ENCODE measurements at places on chromosomes 2 and 18.
A peak's percentile ranks its signal among the peaks of the same experiment; 100 is the strongest.

DNA sequence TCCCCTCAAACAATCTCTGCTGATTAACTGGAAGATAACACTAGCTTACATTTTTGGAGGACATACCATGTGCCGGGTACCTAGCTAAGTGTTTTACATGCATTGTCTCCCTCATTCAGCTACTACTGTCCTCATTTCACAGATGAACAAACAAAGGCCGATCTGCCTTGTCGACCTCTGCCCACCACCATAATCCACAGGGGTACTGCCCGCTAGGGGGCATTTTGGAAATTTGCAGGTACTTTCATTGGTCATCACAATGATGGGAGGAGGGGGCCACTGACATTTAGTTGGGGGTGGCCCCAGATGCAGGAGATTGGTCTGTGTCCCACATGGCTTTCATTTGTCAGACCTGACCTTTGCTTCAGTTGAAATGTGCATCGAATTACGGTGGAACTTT lies 3.9 kb upstream of the TMEM163 start:
- no peak for DNase-seq

DNA sequence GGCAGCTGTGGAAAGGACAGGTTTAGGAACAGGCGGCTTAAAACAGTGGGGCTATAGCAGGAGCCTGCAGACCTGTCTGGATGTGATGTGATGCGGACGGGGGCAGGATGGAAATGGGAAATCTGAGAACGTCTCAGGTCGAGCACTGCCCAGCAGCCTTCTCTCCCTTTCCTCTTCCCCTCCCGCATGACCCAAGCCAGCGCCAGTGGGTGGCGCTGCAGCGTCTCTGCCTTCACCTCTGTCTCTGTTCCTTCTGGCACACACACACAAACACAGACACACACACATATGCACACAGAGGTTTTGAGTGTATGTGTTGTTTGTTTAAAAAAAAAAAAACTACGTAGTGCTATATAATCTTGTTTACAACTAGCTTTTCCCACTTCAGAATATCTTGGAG lies 82.0 kb upstream of the SLC66A3 start:
- DNase-seq: no peak

DNA sequence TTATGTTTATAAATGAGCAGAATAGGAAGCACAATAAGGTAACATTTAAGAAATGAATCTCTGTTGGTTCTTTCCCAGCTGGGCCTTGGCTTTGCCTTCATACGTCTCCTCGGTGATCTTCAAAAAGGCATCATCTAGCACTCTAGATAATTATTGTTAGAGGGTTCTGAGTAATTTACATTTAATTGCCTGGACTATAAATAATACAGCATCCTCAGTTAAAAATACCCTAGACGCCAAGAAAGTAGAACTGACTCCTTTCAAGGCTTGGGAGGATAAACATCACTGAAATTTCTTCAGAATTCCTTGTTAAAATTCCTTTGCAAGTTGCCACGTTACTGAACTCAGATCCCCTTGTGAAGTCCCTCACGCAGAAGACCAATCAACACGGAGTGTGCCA lies 199.7 kb upstream of the BOD1L2 start:
- no peak for DNase-seq

DNA sequence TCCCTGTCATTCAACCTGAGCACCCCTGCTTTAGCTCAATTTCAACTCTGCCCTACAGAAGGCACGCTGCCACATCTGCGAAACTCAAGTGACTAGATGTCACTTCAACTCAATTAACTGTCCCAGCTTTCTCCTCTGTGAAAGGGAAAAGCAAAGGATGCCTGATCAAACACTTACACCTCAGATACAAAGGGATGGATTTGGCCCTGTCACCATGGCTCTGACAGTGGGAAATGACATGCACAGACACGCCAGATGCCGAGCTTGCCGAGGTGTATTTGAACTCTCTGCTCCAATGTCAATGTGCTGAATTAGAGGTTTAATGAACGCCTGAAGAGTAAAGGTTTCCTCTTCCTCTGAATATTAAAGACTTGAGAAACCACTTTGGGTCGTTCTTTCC lies 481.1 kb downstream of the CBLN2 start:
- no peak for DNase-seq

GRCh38 chr2:225414902-225415301 lies 15.4 kb downstream of the NYAP2 start:
- DNase-seq: no peak

DNA sequence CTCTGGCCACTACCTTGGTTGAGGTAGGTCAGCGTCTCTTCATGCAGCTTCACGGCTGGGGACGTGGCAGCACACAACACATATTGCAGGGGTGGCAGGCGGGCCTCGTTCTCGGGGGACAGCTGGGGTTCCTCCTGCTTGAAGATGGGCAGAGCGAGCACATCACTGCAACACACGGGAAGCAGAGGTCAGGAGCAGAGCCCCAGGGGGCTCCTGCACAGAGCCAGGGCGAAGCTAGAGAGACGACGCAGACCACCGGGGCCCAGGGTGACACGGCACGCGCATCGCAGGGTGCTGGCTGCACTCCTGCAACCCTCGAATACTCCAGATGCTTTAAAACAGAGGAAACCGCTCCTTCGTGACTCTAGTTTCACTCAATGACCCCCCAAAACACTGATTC lies 3.9 kb downstream of the TFCP2L1 start:
- no peak for DNase-seq

DNA sequence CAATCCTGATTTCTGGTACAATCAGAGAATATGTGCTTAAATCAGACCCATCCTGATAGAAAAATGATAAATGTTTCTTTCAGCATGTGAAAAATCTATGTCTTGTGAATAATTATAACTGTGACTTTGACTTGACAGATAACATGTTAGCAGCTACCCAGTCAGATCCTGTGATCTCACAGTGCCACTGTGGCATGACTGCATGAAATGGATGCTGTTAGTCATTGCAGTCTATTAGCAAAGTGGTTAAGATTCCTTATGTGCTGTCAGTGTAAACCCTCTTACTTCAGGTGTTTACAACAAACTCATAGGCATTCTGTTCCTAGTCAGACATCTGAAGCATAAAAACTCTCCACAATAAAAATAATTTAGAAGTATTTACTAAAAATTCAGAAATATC lies 244.6 kb upstream of the RND3 start:
- DNase-seq: no peak

DNA sequence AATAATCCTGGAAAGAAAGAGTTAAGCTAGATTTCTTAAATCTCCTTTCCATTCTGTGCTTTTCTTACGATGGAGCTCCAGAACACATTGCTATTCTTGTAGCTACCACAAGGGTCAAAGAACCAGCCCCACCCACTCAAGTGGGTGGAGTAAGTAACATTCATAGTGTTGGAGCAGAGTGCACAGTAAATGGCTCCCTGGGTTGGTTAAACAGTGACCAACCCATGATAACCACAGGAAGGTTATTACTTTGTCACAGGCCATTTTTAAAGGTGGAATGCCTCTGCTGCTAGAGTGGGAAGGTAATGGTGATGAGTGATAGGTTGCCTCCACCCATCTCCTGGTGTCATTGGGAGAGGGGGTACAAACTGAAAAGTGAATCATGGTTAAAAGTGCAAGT lies 13.9 kb downstream of the ARPC2 start:
- DNase-seq: no peak

DNA sequence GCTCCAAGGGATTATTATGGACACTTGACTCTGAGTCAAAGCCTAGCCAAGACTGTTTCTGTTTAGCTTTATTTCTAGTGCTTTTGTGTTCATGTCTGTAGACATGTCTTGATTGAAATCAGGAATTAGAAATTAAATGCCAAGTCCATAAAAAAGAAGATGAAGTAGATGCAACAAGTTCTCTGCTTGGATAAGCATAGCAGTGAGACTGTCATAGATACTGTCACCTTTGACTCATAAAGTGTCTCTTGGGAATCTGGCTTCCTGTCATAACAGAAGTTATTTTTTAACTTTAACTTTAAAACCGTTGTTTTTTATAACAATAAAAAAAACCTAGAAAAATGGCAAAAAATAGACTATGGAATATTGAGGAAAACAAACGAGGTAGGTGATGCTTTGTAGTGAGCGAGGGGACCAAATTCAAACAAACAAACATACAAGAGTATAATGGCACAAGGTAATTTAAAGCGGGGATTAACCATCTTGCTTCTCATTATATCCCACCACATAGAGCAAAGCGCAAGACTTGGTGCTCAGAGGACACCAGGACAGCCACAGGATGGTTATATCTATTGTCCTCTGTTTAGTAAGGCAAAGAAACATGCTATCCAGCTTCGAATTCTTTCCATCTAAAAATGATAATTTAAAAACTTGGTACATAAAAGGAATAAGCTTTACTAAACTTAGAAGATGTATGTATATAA lies 64.6 kb downstream of the CD226 start:
- DNase-seq: no peak

GRCh38 chr2:161165811-161166210 lies 5.6 kb downstream of the TANK start:
- DNase-seq: no peak

DNA sequence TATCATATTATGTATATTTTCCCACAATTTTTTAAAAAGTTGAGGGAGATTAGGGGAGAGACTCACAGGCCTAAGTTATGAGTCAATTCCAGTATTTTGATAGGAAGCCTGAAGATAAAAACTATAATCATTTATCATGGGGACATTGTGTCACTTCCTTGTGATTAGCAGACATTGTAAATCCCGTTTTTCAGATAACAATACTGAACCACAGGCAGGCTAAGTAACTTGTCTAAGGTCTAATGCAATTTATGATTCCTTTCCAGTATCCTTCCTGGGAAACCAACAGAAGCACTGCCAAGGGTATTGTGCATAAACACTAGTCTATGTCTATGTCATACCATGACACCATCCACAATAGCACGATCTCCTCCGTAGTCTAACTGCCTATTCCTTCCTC lies 235.2 kb upstream of the PIK3C3 start:
- no peak for DNase-seq

GRCh38 chr2:239928391-239929350 lies 96.5 kb downstream of the NDUFA10 start:
- peak; percentile 73 for DNase-seq

DNA sequence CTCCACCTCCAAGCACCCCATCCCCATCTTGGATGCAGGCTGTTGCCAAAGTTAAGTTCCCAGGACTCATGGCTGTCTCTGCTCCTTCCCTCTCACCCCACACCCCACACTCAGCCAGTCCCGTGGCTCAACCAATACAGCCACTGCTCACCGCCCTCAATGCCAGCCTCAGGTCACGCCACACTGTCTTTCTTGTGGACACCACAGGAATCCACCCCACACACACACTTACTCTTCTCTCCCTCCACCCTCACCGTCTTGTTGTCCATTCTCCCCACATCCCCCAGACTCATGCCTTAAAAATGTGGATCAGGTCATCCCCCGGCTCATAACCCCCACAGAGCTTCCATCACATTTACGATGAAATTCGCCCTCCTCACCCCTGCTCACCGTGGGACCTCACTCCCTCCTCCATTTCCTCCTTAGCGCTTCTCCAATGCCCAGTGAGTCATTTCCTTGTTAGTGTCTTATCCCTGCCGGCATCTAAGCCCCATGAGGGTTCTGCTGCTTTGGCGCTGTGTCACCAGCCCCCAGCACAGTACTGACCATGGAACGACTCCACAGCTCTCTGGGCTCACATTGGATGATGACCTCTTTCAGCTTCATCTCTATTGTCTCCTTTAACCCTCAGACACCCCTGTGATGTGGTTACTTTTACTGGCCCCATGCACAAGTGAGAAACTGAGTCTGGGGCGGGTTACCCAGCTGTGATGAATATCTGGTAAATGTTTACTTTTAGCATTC lies 13.8 kb downstream of the MLPH start:
- no peak for DNase-seq

GRCh38 chr2:240397542-240397916 lies 37.9 kb upstream of the GPC1 start:
- DNase-seq: no peak

DNA sequence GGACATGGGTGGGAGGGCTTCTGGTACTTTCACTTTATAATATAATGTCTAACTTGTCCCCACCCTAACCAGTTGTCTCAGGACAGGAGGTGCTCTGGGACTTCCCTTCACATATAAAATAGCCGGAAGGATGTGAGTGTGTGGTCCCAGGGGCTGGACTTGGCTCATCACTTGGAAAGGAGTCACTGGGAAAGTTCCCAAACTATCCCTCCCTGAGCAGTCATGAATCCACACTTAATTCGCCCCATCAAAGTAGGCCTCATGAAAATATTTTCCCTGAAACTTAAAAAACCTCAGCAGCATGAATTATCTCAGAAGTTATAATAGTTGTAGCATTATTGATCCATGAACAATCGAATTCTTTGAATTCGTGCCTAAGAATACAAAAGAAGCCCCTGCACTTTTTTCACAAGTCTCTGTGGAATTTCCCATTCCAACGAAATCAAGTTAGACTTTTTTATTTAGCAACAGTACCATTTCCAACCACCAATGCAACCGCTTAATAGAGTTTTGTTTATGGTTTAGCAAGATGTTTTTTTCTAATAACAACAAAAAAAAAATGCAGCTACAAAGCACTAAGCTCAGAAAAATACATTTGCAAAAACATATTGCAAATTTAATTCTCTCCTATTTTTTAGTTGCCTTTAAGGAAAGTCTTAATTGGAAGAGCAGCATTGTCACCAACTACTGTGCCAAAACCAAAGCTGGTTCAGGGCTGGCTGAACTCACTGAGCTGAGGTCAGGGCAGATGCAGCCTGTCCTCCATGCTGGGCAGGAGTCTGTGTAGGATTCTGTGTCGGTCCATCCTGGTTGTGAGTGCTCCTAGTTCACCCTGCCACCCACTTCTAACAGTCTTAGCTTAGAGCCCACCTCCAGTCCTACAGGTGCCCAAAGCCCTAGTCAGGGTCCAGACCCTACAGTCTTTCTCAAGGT lies 68.8 kb upstream of the SPTBN1 start:
- DNase-seq: no peak

GRCh38 chr2:19799881-19800780 lies 101.7 kb downstream of the TTC32 start:
- DNase-seq: no peak

DNA sequence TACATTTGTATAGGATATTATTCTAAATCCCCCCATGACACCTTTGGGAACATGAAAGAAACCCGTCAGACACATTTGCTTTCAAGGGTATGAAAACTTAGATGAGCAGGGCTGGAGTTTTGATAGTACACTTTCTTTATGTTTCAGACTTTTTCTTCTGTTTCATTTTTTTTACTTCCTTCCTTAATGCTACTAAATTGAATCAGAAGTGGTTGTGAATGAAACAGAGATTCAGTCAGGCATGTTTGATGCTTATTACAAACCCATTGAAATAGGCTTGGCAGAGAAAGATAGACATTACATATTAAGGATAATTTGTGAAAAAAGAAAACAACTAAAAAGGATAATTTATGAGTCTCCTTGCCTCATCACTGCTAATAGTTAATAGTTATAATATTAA lies 26.8 kb downstream of the SLC30A6 start:
- DNase-seq: no peak

DNA sequence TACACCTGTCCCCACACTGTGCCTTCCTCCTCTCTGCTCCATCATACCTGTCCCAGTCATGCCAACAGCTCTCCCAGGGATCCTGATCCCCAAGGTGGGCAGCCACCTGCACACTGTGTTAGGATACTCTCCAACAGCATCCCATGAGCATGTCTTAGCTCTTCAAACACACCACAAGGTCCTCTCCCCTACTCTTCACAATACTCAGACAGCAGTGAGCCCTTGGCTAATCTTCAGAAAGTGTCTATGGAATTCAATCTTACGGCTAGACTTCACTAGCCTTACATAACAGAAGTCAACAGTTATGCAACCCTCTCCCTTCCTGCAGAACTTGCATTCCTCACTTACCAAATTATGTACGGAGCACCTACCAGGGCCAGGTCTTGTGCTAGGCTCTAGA lies 79.9 kb downstream of the MYO5B start:
- no peak for DNase-seq

Data from nucleus accumbens (tissue), 56 donors.